Upper lobe of left lung (tissue), 6 donors: ENCODE measurements at places on chromosomes 3 and 15. TPM values are rescaled to one million over a fixed set of nuclear protein-coding genes. Genes with fewer than 3 reads are reported as not detected.

DNA sequence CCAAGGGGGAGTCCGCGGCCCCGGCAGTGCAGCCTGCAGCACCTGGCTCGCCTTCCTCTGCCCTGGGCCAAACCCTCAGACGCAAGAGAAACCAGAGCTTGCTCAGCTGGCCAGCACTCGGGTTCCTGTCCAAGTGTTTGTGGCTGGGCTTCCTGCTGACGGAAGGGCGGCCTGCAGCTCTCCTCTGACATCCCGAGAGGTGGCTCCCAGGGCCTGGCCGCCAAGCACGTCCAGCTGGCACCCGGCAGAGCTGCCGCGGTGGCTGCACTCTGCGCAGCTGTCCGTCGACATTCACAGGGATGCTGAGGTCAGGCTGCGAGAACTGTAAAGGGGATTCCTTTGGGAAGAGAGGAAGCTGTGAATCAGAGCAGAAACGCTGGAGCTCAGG lies 85.6 kb downstream of the CPN2 start:
- peak; percentile 90 for DNase-seq
- no peaks in the 10 kb centered on the region for H3K36me3 ChIP-seq
- no peak overlapping the region for H3K4me3 ChIP-seq
- H3K27ac ChIP-seq = peak overlapping the region; percentile 33
- H3K4me1 ChIP-seq = peaks cover 48% of the 10 kb centered on the region

DNA sequence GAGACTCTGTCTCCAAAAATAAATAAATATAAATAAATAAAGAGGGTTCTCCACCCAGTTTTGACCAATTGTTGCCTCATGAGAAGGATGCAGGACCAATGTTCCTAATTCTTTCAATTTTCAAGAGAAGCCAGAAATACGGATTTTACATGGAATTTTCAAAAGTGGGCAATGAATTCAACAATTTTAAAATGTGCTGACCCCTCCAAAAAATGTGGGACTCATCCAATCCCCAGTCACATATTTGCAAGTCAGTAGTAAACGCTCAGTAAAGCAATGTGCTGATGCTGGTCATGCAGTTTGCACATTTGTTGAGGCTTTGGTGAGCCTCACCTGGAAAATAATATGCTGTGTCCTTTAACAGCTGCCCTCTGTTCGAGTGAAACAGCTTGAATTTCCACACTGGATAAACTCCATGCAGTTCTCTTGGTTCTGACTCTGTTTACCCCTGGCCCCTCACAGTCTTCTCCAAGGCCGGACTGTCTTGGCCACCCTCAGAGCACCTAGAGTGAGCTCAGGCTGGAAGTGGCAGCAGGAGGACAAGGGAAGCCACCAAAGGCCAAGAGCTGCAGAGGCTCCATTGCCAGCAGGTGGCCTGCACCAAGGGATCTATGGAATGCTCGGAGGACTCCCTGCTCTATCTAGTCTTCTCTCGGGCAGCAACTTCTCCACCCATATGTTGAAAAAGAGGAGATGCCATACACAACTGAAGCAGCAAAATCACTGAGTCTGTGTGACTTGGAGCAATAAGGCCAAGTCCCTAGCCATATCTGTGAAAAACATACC lies 246.8 kb downstream of the UACA start:
- no peaks in the 10 kb centered on the region for H3K36me3 ChIP-seq
- H3K4me1 ChIP-seq = no peaks in the 10 kb centered on the region
- H3K27ac ChIP-seq = no peak overlapping the region
- no peaks in the 10 kb centered on the region for H3K27me3 ChIP-seq

DNA sequence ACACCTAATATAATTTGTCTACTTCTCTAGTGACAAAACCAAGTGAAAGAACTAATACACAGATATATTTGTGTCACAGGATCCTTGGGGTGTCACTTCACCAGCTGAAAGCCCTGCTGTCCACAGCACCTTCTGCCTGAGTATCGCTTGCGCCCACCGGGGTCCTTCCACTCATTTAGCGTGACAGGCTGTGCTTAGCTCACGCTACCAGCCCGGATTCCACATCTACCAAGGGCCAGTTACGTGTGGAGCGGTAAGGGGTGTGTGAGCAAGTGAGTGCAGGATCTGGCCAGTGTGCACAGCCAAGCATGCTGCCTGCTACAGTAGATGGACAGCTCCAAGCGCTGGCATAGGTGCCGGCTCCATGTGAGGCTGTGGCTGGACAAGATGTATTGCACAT lies 810.9 kb downstream of the NSUN3 start:
- H3K27ac ChIP-seq = no peak overlapping the region
- H3K27me3 ChIP-seq = no peaks in the 10 kb centered on the region
- H3K36me3 ChIP-seq = no peaks in the 10 kb centered on the region
- H3K4me3 ChIP-seq = no peak overlapping the region
- no peaks in the 10 kb centered on the region for H3K4me1 ChIP-seq

DNA sequence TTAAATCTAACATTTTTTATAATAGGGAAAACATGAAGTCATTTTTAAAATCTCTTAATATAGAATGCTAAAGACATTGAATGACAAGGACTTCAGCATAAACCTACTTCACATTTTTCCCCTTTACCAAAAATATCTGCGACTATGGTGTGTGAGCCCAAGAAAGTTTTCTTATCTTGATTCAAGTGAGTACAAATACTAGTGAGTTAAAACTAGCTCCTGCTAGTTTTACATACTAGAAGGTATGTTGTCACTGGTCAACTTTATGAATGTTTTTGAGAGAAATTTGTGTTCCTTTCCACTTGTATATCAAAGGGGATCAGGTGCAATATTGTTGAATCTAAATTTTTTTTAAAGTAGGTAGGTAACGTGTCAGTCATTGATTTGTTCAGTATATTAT lies 152.4 kb upstream of the CGNL1 start:
- H3K27me3 ChIP-seq = no peaks in the 10 kb centered on the region
- H3K4me1 ChIP-seq = peaks cover 19% of the 10 kb centered on the region

DNA sequence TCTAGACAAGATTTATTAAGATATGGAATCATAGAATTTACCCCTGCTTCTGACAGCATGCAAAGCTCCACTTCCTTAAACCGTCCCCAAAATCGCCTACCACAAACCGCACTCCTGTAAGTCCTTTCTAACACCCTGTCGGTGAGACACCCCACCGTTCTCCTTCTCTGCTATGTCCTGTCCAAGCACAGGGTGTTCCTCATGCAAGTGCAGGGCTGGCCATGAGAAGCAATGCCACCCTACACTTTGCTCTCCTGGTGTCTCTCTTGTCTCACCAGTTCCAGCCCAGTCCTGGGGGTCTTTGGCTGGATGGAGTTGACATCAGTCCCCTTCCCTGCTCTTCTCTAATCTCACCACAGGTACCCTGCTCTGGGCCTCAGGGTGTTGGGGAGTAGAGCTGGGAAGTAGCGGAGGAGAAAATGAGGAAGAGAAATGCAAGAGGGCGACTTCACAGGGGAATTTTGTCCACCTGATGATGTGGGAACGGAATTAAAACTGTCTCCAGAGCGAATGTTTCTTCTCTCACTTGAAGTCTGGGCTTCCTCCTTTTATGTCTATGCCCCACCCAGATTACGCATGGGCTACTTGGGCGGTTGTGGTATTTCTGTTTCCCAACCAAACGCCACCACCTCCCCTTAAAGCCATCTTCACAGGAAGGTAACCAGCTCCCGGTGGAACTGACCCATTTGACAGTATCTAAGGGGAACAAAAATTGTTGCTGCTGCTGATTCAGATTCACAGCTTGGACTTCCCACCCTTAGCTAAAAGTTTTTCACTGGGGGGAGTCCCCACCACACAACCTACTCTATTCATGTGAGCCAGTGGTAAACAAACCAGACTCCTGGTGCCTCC lies 49.9 kb downstream of the CASR start:
- H3K4me3 ChIP-seq = no peak overlapping the region
- H3K27ac ChIP-seq = peak overlapping the region; percentile 71
- no peaks in the 10 kb centered on the region for H3K36me3 ChIP-seq
- H3K27me3 ChIP-seq = no peaks in the 10 kb centered on the region

KIF15 gene
- total RNA-seq = 0.89 TPM

STRIT1 gene
- total RNA-seq = not detected

SEC62 gene
- 129 TPM for total RNA-seq

IL5RA gene
- total RNA-seq = 7.3 TPM

CILP gene
- total RNA-seq = 2.9 TPM

GPR27 gene
- not detected for total RNA-seq
